Natural killer cell treated with Interleukin-12 subunit alpha and Interleukin-12 subunit beta and Interleukin-15 and Interleukin-18, amount 100 ng/mL, for 72 hours (primary cell): ENCODE measurements at places on chromosomes 3 and 15.

- H3K36me3 ChIP-seq: no peaks in the 10 kb centered on the region
- no peaks in the 10 kb centered on the region for H3K27me3 ChIP-seq
- H3K4me1 ChIP-seq: no peaks in the 10 kb centered on the region
- no peak for DNase-seq
- H3K4me3 ChIP-seq: no peak overlapping the region
These were observed 41.8 kb downstream of the IFT122 start for GRCh38 chr3:129481766-129482332.

- peaks cover 25% of the 10 kb centered on the region for H3K4me1 ChIP-seq
- H3K27ac ChIP-seq: peak overlapping the region; percentile 55
- no peak for DNase-seq
- peak overlapping the region; percentile 38 for H3K4me3 ChIP-seq
- H3K27me3 ChIP-seq: no peaks in the 10 kb centered on the region
- no peaks in the 10 kb centered on the region for H3K36me3 ChIP-seq
These were observed 20.8 kb downstream of the NBEAL2 start for GRCh38 chr3:47000198-47000815.

GRCh38 chr3:65993134-65993900, 45.4 kb downstream of the MAGI1 start:
- H3K27me3 ChIP-seq: no peaks in the 10 kb centered on the region
- no peaks in the 10 kb centered on the region for H3K4me1 ChIP-seq
- no peaks in the 10 kb centered on the region for H3K36me3 ChIP-seq

DNA sequence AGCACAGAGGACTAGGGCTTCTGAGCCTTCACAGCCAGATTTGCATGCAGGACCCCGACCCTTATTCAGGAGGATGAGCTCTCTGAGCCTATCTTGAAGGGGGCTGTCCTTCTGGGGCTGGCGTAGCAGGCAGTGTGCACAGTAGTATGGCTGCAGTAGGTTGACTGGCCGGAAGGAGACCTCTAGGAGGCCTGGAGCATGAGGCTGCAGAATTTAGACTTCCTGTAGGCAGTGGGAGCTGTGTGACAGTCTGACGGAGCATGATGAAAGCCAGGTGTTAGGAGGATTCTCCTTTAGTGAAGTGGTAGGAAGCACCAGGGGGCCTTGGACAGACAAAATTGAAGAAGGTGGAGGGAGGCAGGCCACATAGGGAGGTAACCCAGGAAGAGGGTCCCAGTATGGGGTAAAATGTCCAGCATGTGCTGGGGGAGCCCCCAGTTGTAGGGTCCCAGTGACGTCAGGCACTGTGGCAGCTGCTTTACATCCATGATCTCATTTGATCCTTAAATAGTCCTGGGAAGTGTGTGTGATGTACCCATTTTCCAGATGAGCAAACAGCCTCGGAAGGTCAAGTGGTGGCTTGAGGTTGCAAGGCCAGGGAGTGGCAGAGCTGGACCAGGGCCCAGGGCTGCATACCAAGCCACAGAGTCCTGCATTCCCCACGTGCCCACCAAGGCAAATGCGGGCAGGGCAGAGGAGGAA, 36.1 kb downstream of the SPSB4 start:
- H3K27me3 ChIP-seq: peaks cover 5% of the 10 kb centered on the region
- H3K27ac ChIP-seq: no peak overlapping the region
- no peaks in the 10 kb centered on the region for H3K4me1 ChIP-seq

DNA sequence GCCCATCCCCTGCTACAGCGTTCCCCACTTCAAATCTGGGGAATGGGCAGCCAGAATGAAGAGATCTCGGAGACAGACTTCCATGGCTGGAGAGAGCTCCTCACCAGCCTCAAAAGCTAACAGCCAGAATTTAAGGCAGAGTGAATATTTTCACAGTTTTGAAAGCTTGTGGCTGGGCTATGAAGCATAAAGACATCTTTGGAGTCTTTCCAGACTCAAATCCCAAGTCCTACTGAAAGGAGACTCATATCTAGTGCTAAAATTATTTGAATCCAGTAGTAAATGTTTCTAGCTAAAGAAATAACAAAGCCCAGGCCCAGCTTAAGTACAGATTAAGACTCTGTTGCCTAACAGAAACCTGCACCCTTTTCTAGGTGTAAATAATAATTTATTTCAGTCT, 628.4 kb upstream of the ALCAM start:
- no peak overlapping the region for H3K4me3 ChIP-seq
- H3K36me3 ChIP-seq: no peaks in the 10 kb centered on the region
- H3K27me3 ChIP-seq: no peaks in the 10 kb centered on the region
- no peaks in the 10 kb centered on the region for H3K4me1 ChIP-seq

GRCh38 chr3:18483226-18483625, 58.1 kb upstream of the SATB1 start:
- peaks cover 6% of the 10 kb centered on the region for H3K36me3 ChIP-seq
- peaks cover 17% of the 10 kb centered on the region for H3K4me1 ChIP-seq
- no peak overlapping the region for H3K4me3 ChIP-seq
- H3K27ac ChIP-seq: no peak overlapping the region
- no peak for DNase-seq

DNA sequence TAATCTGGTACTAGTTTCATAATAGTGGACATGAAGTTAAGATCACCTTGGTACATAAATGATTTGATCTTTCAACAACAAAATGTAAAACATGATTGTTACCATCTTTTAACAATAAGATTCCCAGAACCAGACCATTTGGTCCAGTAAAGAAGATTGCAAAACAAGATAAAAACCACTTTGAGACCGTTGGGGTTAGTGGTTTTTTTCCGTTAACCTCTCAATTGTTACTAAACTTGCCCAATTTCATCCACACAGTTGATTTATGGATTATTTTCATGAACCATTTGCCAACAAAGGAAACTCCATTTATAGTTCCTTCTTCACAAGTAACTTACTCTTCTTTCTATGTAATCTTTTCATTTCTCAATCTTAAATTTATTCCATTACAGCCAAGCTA, 53.8 kb downstream of the ATP8B4 start:
- H3K27ac ChIP-seq: peak overlapping the region; percentile 92
- no peak for DNase-seq
- H3K4me3 ChIP-seq: peak overlapping the region; percentile 79
- no peaks in the 10 kb centered on the region for H3K27me3 ChIP-seq
- peaks cover 61% of the 10 kb centered on the region for H3K4me1 ChIP-seq

DNA sequence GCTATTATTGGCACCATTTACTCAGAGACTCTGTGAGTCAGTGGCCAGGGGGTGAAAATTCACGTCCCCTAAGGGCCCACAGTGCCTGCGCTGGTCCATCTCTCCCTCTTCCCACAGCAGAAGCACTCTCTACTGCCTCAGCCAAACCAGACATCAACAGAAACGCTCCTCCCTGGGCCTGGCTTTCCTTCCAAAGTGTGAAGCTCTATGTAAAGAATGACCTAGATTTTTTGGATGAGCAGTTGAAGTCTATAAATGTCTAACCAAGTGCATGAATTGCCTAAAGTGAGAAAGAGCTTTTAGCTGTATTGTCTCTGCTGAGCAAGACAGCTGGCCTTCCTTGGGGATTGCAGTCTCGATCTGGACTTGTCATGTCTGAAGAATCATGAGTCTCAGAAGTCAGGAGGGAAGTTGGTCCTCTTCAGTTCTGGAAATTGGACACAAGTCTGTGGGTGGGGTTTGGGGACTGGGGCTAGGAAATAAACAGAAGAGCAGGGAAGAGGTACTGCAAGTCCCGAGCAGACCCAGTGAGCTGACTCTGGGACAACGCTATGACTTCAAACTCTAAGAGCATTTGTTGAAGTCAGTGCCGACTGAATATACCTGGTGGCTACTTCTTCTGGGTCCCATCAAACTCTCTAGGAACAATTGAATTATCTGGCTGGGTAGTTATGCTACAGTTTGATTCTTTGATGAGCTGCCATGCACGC, 29.0 kb downstream of the RASGRP1 start:
- H3K27ac ChIP-seq: peak overlapping the region; percentile 62
- H3K27me3 ChIP-seq: no peaks in the 10 kb centered on the region
- H3K36me3 ChIP-seq: peaks cover 44% of the 10 kb centered on the region
- peak overlapping the region; percentile 39 for H3K4me3 ChIP-seq

DNA sequence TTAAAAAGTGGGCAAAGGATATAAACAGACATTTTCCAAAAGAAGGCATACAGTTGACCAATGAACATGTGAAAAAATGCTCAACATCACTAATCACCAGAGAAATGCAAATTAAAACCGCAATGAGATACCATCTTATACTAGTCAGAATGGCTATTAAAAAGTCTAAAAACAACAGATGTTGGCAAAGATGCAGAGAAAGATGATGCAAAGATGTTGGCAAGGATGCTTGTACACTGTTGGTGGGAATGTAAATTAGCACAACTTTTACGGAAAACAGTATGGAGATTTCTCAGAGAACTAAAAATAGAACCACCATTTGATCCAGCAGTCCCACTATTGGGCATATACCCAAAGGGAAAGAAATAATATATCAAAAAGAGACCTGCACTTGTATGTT, 53.5 kb downstream of the TLNRD1 start:
- no peak for DNase-seq
- peaks cover 6% of the 10 kb centered on the region for H3K4me1 ChIP-seq
- no peaks in the 10 kb centered on the region for H3K36me3 ChIP-seq
- peaks cover 24% of the 10 kb centered on the region for H3K27me3 ChIP-seq

DNA sequence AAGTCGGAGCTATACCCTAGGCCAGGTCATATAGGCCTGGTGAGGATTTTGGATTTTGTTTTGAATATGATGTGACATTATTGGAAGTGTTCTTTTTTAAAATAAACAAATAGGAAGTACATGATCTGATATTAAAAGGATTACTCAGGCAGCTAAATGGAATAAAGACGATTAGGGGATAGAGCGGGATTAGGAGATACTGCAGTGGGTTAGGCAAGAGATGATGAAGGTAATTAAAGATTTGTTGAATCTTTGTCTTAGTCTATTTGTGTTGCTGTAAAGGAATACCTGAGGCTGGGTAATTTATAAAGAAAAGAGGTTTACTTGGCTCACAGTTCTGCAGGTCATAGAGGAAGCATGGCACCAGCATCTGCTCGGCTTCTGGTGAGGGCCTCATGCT, 21.3 kb downstream of the KIF15 start:
- no peaks in the 10 kb centered on the region for H3K27me3 ChIP-seq
- H3K4me3 ChIP-seq: no peak overlapping the region
- DNase-seq: no peak
- peaks cover 2% of the 10 kb centered on the region for H3K4me1 ChIP-seq

DNA sequence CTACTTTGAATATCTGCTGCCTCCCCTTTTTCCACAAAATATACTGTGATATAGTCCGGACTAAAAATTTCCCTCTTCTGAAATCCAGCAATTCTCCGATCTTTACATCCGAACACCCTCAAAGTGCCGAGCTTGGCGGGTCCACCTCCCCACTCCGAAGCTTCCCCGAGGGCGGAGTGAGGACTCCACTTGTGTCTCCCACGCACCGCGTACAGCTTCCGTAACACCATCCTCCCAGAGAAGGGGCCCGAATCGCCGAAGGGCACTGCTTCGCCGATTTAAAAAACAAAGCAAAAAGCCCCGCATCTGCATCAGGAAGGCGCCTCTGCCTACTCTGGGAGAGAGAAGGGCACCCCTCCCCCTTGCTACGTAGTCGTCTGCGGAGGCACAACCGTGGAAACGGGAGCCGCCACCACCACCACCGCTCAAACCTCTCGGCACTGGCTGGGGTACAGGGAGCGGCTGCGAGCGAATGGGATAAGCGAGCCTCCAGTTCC, 551 bp downstream of the NCBP2 start:
- DNase-seq: peak; percentile 72
- H3K27ac ChIP-seq: peak overlapping the region; percentile 95
- peaks cover 38% of the 10 kb centered on the region for H3K4me1 ChIP-seq
- peaks cover 22% of the 10 kb centered on the region for H3K36me3 ChIP-seq
- H3K27me3 ChIP-seq: no peaks in the 10 kb centered on the region

GRCh38 chr3:36813305-36813704, 49.0 kb upstream of the DCLK3 start:
- H3K36me3 ChIP-seq: no peaks in the 10 kb centered on the region
- peaks cover 3% of the 10 kb centered on the region for H3K4me1 ChIP-seq
- DNase-seq: no peak

- DNase-seq: no peak
- H3K36me3 ChIP-seq: no peaks in the 10 kb centered on the region
- no peaks in the 10 kb centered on the region for H3K4me1 ChIP-seq
- H3K27ac ChIP-seq: no peak overlapping the region
- peaks cover 9% of the 10 kb centered on the region for H3K27me3 ChIP-seq
These were observed 68.0 kb downstream of the C3orf70 start for GRCh38 chr3:185084901-185085300.

DNA sequence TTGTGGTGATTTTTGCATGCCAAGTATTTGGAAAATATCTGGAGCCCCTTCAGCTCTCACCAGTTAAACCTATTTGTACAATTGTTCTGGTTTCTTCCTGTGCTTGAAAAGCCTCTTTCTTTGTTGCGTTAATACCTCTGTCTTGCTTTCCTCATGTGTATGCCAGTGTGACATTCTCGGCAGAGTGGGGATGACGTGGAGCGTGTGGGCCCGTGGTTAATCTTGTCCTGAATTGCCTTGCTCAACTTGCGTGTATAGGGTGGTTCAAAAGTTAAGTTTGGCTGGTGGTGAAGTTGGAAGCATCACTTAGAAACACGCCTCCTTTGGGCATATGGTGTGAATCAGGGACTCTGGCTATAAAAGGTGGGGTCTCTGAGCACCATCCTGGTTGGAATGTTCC, 67.1 kb downstream of the IGF1R start:
- no peaks in the 10 kb centered on the region for H3K27me3 ChIP-seq
- H3K36me3 ChIP-seq: peaks cover 11% of the 10 kb centered on the region
- H3K4me1 ChIP-seq: peaks cover 10% of the 10 kb centered on the region
- DNase-seq: no peak
- no peak overlapping the region for H3K27ac ChIP-seq

- H3K27me3 ChIP-seq: no peaks in the 10 kb centered on the region
- H3K36me3 ChIP-seq: no peaks in the 10 kb centered on the region
- DNase-seq: no peak
- peaks cover 10% of the 10 kb centered on the region for H3K4me1 ChIP-seq
These were observed 30.4 kb upstream of the FLNB start for GRCh38 chr3:57977818-57978235.

- H3K27me3 ChIP-seq: no peaks in the 10 kb centered on the region
- no peak overlapping the region for H3K27ac ChIP-seq
- H3K4me3 ChIP-seq: no peak overlapping the region
- H3K36me3 ChIP-seq: no peaks in the 10 kb centered on the region
These were observed 161.7 kb downstream of the VGLL4 start for GRCh38 chr3:11482021-11482420.

GRCh38 chr3:190996181-190996775, 133.8 kb upstream of the GMNC start:
- H3K36me3 ChIP-seq: no peaks in the 10 kb centered on the region
- no peaks in the 10 kb centered on the region for H3K27me3 ChIP-seq
- no peaks in the 10 kb centered on the region for H3K4me1 ChIP-seq

DNA sequence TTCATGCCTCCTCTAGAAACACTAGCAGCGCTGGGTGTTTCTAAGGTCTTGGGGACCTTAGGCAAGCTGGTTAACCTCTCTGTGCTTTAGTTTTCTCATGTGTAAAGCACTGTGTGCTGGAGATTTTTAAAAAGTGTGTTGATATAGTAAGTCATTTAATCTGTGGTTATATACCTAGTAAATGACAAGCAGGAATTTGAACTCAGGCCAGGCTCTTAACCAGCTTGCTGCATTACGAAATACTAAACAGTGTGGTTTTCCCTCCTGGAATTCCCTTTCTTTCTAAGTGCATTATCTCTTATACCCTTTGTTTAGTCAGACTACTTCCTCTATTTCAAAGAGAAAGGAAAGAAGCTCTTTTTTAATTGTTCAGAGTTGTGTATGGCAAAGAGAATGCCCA, 26.5 kb downstream of the NEO1 start:
- no peak overlapping the region for H3K4me3 ChIP-seq
- no peak overlapping the region for H3K27ac ChIP-seq
- H3K27me3 ChIP-seq: peaks cover 3% of the 10 kb centered on the region
- no peaks in the 10 kb centered on the region for H3K36me3 ChIP-seq

GRCh38 chr3:10228248-10228950, 19.9 kb upstream of the TATDN2 start:
- peak overlapping the region; percentile 61 for H3K4me3 ChIP-seq
- peak overlapping the region; percentile 79 for H3K27ac ChIP-seq
- H3K4me1 ChIP-seq: peaks cover 40% of the 10 kb centered on the region
- peaks cover 18% of the 10 kb centered on the region for H3K36me3 ChIP-seq
